Femur (tissue), 1 donor: ENCODE measurements at places on chromosomes 1 and 21.

DNA sequence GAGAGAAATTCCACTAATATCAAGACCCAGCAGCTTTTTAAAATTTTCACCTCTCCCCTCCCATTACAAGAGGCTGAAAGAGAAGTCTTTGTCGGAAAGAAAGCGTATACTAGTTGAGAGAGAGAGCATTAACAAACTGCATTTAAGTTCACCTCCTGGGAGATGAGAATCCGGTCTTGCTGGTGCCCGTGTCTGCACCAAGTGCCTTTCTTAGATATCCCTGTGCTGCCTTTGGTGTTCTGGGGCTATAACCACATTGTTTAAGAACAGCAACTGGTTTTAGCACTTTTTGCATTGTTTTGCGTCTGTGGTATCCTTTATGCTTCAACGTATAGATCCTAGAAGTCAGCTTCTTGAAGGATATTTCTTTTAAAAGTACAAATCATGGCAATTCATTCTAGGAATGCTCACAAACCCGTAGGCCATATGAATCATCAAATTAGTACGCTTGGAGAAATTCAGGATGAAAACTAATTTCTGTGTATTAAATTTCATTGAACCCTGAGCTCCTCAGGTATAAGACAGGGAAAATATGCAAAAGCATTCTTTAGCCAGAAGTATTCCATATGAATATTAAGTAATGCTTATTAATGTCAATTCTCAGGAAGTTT, 3.4 kb upstream of the RPE65 start:
- DNase-seq, result no peak

DNA sequence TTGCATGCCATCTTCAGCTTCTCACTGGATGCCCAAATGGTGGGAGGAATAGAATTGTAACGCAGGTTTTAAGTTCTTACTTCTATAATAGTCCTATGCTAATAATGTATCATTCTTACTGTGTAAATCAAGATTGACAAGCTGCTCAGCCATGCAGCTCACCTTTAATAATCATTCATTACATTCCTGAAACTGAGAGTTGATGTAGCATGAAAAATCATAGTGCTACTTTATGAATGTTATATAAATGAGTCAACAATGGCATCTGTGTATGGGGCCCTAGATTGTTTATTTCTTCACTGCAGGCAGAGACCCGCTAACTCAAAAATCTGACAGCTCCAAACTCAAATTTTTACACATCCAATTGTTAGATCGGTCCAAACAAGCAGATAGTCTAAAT, 34.4 kb downstream of the FH start:
- DNase-seq, result no peak

GRCh38 chr1:39981945-39982344, 27.0 kb downstream of the MFSD2A start:
- no peak for DNase-seq

- DNase-seq, result no peak
Measured at GRCh38 chr1:227127891-227128290, 187.8 kb downstream of the COQ8A start.

DNA sequence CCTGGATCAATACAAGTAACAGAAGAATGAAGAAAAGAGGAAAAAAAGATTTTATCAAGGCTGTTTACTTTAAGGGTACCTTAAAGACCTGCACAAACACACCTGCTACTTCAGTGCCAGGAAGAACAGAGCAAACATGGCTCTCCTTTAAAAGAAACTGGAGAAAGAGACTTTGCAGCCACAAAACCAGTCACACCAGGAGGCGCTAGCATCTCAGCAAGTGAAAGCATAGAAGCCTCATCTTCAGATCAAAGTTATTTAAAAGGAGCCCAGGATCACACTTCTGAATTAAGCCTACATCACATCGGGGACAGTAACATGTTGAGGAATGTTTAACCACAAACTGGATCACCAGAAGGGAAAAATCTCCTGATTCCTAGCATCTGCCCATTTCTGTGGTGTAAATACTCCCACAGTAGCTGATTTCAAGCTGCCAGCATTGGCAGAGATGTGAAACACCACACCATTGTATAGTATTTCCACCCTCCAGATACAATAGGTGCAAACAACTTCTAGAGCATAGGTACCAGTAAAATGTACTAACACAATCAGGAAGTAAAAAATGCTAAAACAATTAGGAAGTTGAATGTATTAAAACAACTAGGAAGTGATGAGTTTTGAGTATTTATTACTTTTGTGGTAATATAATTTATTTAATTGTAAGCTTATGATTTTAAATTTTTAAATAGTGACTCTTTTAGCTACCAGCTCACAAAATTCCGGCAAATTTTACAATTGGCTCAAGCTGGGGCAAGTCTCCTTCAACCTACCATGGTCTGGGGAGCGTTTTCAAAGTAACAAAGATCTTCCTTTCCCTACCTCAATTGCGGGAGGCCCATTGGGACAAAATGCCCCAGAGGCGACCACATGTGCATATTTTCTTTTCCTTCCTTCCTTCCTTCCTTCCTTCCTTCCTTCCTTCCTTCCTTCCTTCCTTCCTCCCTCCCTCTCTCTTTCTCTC, 105.3 kb upstream of the CLDN14 start:
- no peak for DNase-seq

DNA sequence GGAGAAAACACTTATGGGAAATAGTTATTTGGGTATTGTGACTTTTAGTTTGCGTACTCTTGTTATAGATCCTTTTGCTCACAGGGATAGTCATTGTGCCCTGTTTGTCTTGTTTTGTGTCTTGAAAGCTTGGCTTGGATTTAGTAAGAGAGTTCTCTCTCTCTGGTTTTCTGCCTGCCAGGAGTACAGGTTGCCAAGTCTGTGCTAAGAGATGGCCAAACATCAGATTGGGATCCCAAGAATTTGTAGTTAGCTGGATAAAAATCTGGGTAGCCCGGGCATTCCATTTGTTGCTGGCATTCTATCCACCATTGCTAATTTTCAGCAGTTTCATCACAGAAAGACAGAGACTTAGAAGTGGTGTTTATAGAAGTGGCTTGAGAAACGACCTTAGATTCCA, 222.2 kb downstream of the NRIP1 start:
- no peak for DNase-seq

DNA sequence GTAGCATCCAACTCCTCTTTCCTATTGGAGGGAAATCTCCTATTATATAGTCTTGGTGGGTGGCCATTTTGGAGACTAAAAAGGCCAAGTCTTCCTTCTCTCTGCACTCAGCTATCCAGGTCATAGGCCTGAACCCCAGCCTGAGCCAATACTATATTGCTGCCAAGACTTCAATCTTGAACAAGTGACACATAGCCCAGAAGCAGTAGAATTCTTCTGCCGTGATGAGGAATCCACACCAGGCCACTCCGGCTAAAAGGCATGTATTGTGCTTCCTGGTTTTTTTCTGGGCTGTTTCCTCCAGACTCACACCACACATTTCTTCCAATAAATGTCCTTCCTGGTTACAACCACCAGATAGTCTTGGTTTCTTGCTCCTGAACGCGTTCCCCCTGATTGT, 43.0 kb downstream of the ATF3 start:
- no peak for DNase-seq
